ENCODE measurements at places on chromosomes 3 and 15. TPM values are rescaled to one million over a fixed set of nuclear protein-coding genes. Genes with fewer than 3 reads are reported as not detected.

- no peak for DNase-seq
Observed at GRCh38 chr3:34969513-34969912, 669.8 kb upstream of the ARPP21 start.

DNA sequence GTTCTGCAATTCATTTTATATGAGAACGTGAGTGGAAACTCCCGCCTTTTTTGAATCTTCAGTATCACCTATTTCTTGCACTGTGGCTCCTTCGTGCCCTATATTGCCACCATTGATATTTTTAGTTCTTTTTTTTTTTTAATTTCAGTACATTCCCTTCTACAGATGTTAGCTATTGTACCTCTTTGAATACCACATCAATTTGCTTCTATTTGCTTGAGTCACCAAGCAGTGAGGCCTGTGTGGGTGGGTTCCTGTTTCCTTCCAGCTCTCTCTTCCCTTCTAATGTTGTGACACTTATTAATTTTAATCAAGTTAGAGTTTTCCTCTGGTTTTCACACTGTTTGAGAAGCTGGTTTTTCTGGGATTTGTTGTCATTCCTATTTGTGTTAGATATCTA lies 8.7 kb downstream of the HACD2 start:
- no peak for DNase-seq

Gene TYRO3
- 3.0 TPM for total RNA-seq

GRCh38 chr15:90482124-90483011 lies 47.4 kb upstream of the CRTC3 start:
- peak; percentile 39 for DNase-seq

DNA sequence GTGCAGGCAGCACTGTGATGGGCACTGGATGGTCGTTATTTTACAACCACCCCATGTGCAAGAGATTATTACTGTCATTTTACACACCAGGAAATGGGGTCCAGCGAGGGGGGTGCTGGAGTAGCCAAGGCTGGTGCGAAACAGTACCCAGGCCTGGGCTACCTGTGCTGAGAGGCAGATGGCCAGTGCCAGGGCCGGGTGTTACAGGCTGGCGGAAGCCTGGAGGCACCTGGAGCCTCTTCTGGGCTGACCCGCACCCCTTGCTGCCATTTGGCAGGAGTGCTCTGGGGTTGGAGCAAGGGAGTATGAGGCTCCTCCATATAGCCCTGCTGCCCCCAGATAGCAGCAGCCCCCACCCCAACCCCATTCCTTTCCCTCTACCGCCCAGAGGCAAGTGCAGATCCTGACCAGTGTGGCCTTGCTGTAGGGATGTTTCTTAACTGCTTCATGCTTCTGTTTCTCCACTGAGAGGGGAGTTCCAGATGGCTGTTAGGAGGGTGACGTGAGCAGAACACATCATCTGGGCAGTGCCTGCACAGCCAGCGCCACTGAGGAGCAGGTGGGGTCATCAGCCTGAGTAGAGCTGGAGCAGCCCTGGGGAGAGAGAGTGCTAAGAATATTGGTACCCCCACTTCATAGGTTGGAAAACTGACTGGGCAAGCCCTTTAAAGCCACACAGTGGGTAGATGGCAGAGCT lies 15.3 kb downstream of the SNX33 start:
- DNase-seq, result no peak

GRCh38 chr3:38131621-38132369 lies 5.1 kb downstream of the ACAA1 start:
- DNase-seq, result peak; percentile 20

Gene C3orf80
- not detected for total RNA-seq

DNA sequence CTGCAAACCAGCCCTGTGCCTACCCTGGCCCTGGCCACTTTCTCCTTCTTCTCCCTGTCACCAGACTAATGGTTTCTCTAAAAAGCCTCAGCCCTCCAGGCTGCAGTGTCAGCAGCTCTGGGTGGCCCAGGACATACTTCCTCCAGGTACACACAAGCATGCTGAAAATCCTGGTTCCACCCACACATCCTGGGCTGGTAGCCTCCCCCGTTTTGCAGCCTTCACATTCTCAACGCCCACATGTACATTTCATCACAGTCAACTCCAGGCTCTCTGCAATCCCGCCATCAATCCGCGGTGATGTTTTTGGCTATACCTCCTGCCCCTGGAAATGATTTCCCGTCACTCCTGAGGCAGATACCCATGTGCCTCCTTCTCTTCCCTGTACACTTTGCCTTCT lies 59.4 kb downstream of the MAGEF1 start:
- DNase-seq, result peak; percentile 26

DNA sequence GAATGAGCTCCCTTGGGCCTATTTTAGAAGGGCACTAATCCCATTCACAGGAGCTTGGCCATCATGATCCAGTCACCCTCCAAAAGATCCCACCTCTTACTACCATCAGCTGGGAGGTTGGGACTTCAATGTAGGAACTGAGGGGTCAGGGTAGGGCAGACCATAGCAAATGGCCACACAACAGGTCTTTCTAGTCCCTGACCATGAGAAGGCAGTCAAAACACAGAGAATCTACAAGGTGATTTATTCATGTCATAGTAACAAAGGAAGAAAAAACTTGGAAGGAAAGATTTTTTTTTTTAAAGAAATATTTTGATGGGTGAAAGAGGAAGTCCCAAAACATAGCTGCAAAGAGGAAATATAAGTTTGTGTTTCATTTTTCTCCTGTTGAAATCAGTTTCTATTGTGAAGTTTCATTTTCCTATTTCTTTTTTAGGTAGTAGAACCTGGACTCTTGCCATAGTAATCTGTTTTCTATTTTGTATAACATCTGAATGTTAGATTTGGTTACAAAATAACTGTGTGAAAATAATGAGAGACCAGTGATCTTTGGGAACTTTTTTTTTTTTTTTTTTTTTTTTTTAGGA lies 23.5 kb upstream of the TNFSF10 start:
- DNase-seq, result no peak

GRCh38 chr3:99365979-99366378 lies 272.4 kb upstream of the COL8A1 start:
- DNase-seq, result no peak

- DNase-seq, result peak; percentile 58
Observed at GRCh38 chr3:84836961-84837360, 121.8 kb upstream of the CADM2 start.

DNA sequence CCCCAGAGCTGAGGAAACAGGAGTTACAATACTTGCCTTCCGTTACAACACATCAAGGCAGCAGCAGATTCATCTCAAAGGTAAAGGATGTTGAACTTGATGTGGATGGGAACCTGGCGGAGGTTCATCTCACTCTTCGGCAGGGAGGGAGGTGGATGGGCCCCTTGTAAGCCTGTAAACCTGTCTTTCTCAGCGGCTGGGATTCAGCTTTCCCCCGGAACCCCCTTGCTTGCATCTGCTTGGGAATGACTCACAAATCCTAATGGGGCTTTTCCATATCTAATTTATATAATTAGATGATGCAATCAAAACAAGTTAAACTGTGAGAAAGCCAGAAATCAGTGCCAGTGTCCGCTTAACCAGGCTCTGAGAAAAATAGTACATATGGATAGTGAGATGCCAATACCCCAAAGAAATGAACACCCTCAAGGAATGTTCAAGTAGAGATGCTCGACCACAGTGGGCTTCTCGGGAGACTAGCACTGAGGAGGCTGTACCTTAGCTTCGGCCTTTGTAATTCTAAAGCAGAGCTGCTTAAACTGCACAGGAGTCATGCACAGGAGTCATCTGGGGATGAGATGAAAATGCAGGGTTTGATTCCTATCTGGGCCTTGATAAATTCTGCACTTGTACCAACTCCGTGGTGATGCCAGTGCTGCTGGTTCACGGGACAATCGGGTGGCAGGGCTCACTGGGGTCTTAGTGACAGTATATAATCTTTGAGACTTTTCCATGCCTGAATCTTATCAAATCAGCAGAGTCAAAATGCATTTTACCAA lies 2.2 kb upstream of the FAM240A start:
- DNase-seq, result no peak

Gene TP63
- total RNA-seq, result 1.3 TPM

Gene KCNMB2
- total RNA-seq, result 0.56 TPM

GRCh38 chr3:193832833-193833413 lies 239.9 kb downstream of the OPA1 start:
- no peak for DNase-seq

Gene ECE2
- not detected for total RNA-seq

Gene PP2D1
- total RNA-seq, result not detected

Gene ADAMTS17
- 667 TPM for total RNA-seq

Gene SKIL
- total RNA-seq, result 44.1 TPM

- DNase-seq, result no peak
Observed at GRCh38 chr3:191376516-191377141, 46.3 kb upstream of the UTS2B start.

DNA sequence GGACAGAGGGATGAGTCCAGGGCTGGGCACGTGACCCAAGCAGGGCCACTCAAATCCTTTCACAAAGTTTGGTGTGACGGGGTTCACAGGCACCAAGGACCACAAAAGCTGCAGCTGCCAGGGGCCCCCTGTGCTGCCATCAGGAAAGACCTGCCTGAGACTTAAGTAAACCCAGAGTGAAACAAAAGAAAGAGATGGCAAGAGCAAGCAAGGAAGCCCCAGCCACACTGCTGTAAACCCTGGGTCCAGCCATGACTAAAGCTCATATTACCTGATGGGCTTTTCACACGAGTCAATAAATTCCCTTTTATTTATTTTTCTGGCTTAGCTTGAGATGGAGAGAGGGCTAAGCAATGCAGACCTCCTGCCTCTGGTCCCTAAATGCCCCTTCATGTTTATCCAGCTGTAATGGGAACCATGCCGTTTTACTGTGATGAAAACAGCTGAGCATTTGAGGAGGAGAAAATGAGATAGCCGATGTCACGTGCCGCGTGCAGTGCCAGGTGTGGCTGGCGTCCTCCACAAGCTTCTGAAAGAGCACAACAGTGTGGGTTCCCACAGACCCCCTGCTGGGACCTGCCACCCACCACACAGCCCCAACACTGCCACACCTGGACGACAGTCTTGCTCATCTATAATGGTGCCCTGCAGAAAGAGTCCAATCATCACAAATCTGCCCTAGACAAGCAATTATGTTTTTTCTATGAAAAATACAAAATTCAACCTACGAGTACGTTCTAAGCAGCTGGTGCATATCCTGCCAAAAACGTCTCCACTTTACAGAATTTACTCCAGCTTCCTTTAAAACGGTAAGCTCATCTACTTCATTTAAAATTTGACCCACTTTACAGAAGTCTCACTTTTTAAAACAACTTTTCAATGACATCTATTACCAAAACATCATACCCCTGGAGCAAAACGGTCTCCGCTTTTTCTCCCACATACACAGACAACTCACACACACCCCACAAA lies 34.2 kb downstream of the ADAMTS17 start:
- DNase-seq, result no peak

DNA sequence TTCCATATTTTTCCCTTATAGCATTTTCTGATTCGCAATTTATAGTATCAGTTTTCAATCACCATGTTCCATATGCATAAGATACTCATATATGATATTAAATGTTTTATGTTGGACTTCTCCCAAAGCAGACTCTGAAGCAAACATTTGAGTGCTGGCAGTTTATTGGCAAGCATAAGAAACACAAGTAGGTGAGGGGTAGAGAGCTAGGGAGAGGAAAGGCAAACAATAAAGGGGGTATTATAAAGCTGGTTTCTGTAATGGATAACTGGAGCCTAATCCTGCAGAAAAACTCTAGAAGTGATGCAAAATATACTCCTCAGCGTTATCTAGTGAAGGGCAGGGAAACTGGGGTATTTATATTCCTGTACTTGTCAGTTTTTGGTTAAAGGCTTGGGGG lies 491.5 kb upstream of the TGFBR2 start:
- DNase-seq, result no peak

GRCh38 chr15:67865331-67865730 lies 25.5 kb upstream of the RNU6-1 start:
- no peak for DNase-seq

GRCh38 chr3:159840703-159841299 lies 147.8 kb upstream of the IL12A start:
- DNase-seq, result no peak

Gene ANKRD63
- not detected for total RNA-seq

DNA sequence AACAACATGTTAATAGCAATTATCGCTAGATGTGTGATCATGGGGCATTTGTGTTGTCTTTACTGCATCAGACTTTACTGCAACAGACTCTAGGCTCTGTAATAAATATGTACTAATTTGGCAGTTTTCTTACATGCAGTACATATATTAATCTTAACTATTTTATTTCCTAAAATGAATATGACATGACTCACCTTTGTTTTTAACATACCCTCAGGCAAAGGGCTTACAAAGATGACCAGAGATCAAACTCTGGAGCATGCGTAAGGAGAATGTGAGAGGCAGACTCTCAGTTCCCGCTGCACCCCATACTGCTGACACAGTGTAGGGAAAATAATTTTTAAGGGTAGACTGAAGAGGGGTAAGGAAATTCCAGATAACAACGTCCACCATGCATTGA lies 7.2 kb upstream of the FAM174B start:
- DNase-seq, result no peak

DNA sequence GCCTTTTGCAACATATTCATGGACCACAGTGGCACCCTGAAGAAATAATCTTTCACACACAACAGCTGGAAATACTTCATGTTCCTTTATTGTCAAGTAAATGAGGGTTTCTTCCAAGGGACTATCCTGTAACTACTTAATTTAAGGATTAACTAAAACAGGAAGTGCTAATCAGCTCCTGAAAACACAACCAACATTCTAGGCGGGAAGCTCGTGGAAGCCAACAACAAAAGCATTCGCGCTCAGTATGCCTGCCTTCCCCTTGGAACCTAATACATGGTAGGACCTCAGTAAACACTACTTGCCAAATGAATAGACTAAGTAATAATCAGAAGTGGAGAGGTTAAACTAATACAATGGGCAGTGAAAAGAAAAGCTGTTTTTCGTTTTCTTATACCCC lies 300.9 kb downstream of the RORA start:
- no peak for DNase-seq

- no peak for DNase-seq
Observed at GRCh38 chr15:31175484-31175883, 74.0 kb upstream of the TRPM1 start.

DNA sequence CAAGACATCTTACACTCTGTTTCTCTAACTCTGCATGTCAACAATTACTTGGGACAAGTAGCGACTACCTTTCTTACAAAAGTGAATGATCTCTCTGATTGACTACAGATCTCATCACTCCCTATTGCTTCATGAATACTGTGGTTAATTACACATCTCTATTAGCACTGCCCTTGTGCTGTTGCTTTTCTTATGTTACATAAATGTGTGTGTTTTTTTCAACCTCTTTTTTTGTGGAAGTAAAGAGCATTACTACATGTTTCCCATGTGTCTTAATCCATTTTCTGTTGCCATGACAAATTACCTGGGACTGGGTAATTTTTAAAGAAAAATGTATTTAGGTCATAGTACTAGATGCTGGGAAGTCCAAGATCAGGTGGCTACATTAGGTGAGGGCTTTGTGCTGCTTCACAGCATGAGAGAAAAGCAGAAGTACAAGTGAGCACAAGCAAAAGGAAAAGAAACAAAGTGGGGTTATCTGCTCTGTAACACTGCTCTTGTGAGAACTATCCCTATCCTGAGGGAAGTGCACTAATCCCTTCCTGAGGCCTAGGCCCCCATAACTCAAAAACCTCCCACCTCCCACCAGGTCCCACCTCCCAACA lies 298.2 kb upstream of the SATB1 start:
- DNase-seq, result no peak

Gene NGLY1
- 47.3 TPM for total RNA-seq

Gene CHRM5
- total RNA-seq, result not detected

Gene ZNF662
- 14.2 TPM for total RNA-seq

All from thyroid gland (tissue), 4 donors.